ENCODE measurements at places on chromosomes 7 and 10. TPM values are rescaled to one million over a fixed set of nuclear protein-coding genes. Genes with fewer than 3 reads are reported as not detected.
A peak's percentile ranks its signal among the peaks of the same experiment; 100 is the strongest.

- DNase-seq, result no peak
Observed at GRCh38 chr10:89346405-89347254, 18.8 kb downstream of the IFIT3 start.

- DNase-seq, result no peak
Observed at GRCh38 chr7:139893999-139894398, 64.9 kb downstream of the TBXAS1 start.

GRCh38 chr7:44441079-44441478 is 49.4 kb downstream of the NUDCD3 start:
- no peak for DNase-seq

- DNase-seq, result peak; percentile 17
Observed at GRCh38 chr10:44300666-44301649, 83.9 kb downstream of the CXCL12 start.

DNA sequence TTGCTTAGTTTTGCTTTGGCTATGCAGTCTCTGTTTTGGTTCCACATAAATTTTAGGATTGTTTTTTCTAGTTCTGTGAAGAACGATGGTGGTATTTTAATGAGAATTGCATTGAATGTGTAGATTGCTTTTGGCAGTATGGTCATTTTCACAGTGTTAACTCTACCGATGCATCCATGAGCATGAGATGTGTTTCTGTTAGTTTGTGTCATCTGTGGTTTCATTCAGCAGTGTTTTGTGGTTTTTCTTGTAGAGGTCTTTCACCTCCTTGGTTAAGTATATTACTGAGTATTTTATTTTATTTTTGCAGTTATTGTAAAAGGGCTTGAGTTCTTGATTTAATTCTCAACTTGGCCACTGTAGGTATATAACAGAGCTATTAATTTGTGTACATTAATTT is 78.2 kb upstream of the ZNF92 start:
- no peak for DNase-seq

DNA sequence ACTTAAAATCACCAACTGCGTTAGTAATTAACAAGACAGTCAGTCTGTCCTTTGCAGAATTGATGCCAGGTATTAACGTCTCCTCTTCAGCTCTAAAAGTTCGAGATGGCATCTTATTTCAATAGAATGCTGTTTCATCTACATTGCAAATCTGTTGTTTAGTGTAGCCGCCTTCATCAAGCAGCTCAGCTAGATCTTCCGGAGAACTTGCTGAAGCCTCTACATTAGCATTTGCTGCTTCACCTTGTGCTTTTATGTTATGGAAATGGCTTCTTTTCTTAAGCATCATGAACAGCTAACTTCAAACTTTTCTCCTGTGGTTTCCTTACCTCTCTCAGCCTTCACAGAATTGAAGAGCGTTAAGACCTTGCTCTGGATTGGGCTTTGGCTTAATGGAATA is 95.5 kb upstream of the FAM20C start:
- DNase-seq, result no peak

GRCh38 chr7:132691201-132691600 is 114.9 kb upstream of the PLXNA4 start:
- no peak for DNase-seq

DNA sequence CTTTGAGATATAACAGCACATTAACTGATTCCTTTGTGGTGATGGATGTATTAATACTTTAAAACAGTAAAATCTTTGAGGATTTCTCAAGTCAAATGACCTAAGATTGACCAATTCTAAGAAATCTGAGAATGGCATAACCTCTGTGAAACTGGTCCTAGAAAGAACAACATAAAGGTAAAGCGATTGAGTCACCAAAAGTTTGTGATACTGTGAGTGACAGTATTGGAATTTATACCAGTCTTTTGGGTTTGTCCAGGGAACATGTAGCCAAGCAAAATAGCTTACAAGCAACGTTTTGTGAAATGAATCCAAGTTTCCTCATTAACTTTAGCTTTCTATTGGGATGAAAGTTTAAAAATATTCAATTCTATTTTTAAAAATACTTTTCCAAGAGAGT is 157.4 kb upstream of the TMEM196 start:
- no peak for DNase-seq

DNA sequence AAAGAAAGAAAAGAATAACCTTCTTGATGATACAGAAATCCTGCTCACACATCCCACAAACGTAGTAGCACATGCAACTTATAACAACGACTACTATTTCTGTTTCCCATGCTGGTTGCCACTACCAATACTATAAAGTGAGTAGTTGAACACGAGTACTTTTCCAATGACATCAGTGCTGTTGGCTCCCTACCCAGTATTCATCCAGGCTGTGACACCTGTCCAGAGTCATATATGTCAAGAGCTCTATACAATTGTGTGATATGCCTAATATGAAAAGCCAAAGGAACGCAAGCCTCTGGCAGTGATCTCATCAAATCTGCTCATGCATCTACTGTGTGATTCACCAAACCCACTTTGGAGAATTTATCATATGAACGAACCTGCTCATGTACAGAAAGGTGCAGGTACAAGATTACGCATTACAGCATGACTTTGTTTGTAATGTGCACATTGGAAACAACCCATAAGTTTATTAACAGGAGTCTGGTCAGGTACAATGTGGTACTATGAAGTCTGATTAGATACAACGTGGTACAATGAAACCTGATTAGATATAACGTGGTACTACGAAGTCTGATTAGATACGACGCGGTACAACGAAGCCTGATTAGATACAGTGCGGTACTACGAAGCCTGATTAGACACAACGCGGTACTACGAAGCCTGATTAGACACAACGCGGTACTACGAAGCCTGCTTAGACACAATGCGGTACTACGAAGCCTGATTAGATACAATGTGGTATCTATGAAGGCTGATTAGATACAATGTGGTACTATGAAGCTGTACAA is 5.8 kb upstream of the ITIH5 start:
- no peak for DNase-seq

- no peak for DNase-seq
Observed at GRCh38 chr7:138911007-138911406, 70.2 kb downstream of the KIAA1549 start.

DNA sequence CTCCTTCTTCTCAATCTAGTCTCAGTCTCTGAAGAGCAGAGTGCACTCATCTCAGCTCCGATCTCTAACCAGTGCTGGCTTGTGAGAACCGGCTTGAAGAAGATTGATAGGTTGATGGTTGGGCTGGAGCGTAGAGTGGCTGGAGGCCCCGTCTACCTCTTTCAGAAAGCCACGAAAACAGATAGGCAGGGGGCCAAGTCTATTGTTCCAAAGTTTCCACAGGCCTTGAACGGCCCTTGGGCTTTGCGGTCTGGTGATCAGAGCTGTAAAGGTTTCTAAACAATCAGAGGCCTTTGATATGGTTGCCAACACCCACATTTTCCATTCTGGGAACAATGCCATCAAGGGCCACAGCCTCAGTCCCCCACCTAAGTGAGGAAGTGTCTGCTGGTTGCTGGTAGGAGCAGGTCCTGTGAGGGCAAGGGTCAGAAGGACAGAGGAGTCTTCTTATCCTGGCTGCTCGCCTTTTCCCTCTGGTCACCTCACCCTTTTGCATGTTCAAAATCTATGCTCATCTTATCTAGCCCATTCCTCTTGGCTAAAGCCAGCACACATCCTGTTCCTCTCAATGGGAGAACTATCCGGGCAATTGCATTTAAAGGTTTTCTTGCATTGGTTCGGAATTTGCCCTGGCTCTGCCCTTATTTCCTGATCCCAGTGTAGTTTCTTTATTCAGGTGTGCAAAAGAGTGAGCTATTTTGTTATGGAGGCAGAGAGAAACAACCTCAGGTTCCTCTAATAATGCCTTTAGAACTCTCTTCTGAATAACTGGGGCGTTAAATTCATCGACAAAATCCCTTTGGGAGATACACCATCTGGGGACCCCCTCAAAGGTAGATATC is 70.3 kb upstream of the KMT2E start:
- peak; percentile 90 for DNase-seq

DNA sequence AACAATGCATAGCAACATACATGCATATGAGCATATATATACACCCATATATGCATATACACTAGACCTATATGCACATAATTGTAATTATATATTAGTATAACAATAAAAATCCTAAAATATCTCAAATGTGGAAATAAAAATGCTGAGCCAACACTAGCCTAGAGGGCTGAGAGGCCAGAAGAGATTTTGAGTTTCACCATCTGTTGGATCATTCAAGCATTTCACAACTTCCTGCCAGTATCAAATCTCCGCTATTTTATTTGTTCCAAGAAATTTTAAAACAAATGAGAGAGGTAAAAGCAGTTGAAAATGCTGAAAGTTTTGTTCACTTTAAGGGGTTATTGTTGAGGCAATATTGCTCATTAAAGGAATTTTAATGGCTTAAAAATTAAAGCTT is 187.0 kb downstream of the PCDH15 start:
- no peak for DNase-seq

- no peak for DNase-seq
Observed at GRCh38 chr10:97363071-97363470, 28.5 kb upstream of the FRAT2 start.

- no peak for DNase-seq
Observed at GRCh38 chr10:49298983-49299815, at the start of gene C10orf71. Gene C10orf71, plus strand, starts transcription at chr10:49299170. Its CDS starts 23,376 bp downstream, at chr10:49322546.

DNA sequence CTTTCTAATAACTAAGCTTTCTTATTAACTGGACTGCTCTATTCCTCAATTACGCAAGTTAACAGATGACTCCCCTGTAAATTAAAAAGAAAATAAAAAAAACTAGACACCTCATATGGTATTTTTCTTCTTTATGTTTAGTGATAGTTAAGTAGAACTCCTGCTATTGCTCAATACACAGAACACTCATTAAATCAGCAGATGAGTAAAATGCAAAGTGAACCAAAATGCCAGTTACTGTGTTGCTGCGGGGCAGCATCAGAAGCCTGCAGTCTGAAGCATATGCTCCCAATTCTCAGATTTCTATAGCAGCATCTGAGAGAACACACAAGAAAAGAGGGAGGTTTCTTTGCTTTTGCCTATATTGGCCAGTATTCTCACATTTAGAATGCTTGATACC is 28.4 kb downstream of the CDK6 start:
- no peak for DNase-seq

DNA sequence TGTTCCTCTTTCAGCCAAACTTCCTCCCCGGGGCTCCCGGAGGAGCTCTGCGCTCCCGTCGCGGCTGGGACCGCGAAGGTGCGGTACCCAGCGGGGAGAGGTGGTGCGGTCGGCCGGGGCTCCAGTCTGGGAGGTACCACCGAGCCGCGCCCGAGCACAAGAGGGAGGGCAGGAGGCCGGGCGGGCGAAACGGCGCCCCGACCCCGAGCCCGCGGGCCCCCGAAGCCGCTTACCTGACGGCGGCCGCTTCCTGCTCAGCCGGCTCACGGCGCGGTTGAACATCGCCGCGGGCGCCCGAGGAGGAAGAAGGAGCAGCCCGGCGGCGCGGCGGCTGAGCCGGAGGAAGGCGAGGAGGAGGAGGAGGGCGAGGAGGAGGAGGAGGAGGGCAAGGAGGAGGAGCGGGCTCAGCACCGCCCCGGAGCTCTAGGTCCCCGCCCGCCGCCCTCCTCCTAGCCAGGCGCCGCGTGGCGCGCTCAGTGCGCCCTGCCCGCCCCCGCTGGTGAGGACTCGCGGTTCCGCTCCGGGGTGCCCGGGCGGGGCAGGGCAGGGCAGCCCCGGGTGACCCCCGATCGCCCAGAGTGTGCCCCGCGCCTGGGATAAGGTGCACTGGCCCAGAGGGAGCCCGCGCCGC is at the start of gene RGS10:
Gene RGS10 (minus strand): TSS at position 363 of the 631 bp plus-strand sequence. CDS start 81 bp downstream, at position 282.
- DNase-seq, result peak; percentile 84

- no peak for DNase-seq
Observed at GRCh38 chr7:55275291-55276200, 89.6 kb upstream of the LANCL2 start.

The MCU gene
- 22.5 TPM for total RNA-seq

The PCGF5 gene
- total RNA-seq, result 29.1 TPM

The NOC3L gene
- total RNA-seq, result 44.3 TPM

The CC2D2B gene
- total RNA-seq, result not detected

The NKX6-2 gene
- total RNA-seq, result not detected
